Right forelimb (tissue), 1 donor: ENCODE measurements at places on chromosomes 1 and 21.
A peak's percentile ranks its signal among the peaks of the same experiment; 100 is the strongest.

DNA sequence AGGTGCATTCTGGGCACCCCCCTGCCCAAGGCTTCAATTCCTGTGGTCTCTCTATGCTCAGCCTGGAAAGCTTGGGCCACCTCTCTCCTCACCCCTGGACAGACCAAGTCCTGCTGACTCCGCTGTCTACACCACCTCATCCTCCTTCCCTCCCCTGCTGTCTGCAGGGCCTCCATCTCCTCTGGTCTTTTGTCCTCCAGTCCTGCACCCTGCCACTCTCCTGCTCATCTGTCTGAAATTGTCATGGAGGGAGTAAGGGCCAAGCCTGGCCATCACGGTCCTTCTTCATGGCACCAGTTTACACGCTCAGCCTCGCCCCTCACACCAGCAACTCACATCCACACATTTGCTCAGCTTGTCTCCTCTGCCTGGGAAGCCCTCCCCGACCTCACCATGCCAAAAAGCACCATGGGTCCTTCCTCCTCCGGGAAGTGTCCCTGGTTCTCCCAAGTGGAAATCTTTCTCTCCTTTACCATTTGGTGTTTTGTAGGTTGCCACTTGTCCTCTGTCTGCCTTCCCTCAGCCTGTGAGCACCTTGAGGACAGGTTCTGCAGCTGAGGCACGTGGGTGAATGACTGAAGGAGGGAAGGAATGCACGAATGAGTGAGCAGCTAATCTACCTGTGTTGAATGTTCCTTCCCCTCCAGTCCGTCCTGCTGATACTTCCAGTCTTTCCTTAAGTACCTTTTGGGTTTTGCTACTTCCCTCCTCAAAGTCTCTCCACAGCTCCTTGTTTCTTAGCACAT lies 2.1 kb upstream of the SLC2A1 start:
- no peak for DNase-seq

DNA sequence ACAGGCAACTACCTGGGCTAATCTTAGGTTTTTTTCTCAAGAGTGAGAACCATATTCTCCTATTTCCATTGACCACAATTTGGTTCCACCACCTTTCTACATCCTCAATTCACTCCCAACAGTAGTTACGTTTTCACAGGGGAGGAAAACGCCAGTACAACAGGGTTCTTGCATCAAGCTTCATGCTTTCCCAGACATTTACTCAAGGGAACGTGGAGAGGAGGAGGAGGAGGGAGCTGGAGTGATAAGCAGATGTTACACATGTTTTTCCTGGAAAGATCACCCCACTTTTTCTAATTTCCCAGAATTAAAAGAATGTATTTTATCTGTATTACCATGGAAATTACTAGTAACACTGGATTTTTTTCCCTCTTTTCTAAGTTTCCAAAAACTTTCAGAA lies 58.3 kb downstream of the RGS5 start:
- DNase-seq: no peak

- no peak for DNase-seq
Observed at GRCh38 chr1:51306950-51307349, 23.4 kb downstream of the TTC39A start.

DNA sequence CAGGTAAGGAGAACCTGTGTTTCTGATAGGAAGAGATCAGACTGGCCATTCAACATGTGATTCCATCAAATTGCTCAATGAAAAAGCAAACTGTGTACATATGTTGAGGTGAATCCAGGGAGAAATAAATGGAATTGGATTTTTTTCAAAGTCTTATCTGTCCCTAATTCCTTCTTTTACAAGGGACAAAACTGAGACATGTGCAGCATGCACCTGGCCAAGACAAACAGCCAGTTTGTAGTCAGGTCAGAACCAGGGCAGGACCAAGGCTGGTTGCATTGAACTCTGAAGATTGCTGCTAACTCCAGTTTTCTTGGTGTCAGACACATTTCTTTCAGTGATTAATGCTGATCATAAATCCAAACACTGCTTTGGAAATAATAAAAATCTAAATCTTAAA lies 69.6 kb upstream of the CCDC190 start:
- no peak for DNase-seq

GRCh38 chr1:26882696-26883463 lies 7.2 kb downstream of the GPN2 start:
- DNase-seq: no peak

DNA sequence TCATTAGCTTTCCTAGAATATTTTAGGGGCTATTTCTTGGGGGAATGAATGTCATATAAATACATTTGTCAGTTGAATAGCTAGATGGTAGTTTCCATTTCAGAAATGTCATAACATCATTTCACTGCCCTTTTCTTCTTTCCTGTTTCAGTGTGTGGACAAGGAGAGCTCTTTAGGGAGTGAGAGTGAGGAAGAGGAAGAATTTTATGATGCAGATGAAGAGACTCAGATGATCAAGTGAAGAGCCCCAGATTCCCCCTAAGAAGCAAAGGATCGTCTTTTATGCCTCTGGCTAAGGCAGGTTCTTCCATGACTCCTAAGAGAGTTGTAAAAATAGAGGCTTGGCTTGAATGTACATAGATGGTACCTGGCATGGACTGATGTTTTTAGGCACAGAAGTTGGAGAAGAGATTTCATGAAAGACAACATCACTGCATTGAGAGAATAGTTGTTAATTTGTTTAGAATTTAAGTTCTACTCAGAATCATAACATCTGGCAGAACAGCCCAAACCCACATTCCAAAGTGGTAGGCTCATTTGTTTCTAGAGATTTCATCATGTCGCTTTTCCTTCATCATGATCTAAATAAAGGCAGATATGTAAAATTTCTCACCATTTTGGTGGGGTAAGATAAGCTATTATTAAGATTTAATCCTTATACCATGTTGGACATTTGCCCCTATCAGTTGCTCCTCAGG lies 44.2 kb upstream of the MAB21L3 start:
- no peak for DNase-seq

DNA sequence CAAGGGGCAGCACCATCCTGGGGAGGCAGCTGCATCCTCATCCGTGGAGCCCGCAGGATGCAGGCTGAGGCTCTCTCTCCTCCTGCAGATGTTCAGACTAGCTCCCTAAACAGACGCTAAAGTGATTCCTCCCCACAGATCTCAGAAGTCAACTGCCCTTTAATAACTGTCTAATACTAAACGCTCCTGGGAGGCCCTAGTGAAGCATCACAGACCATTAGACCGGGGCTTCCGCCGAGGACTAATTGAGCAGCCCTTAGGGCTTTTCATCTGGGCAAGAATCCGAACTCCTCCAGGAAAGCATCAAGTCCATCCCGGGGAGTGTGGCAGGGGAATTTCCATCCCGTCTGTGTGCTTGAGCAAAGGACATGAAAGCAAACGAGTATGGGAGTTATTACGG lies 40.4 kb downstream of the PRDM16 start:
- no peak for DNase-seq

DNA sequence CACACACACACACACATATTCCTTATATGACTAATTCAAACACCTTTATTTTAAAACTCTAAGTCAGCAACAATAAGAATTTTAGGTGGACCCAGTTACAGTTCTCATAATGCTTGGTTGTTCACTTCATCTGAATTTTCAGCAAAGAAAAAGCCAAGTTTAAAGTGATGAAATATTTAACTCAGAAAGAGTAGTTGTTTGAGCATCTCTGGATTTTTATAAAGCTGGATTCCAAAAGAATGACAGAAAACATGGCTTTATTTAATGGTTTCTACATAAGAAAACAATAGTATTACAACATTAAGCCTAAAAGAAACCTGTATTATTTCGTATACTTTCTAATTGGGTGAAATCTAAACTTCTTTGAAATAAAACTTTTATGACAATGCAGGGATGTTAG lies 54.2 kb upstream of the ADAMTS5 start:
- DNase-seq: no peak

GRCh38 chr21:46095083-46095719 lies 2.7 kb upstream of the COL6A2 start:
- DNase-seq: no peak

DNA sequence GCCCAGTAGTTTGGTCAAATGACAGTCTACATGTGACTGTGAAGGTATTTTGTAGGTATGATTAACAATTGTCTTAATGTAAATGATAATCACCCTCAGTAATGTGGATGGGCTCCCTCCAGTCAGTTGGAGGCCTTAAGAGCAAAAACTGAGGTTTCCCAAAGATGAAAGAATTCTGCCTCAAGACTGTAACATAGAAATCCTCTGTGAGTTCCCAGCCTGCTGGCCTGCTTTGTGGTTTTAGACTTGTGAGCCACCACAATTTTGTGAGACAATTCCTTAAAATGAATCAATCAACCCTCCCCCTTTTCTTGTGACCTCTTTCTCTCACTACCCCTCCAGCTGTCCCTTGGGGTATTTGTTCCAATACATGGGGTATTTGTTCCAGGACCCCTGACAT lies 226.4 kb upstream of the DPYD start:
- DNase-seq: no peak

GRCh38 chr1:24385160-24385940 lies 28.2 kb downstream of the STPG1 start:
- DNase-seq: no peak

GRCh38 chr1:185578293-185578692 lies 155.9 kb upstream of the HMCN1 start:
- no peak for DNase-seq

DNA sequence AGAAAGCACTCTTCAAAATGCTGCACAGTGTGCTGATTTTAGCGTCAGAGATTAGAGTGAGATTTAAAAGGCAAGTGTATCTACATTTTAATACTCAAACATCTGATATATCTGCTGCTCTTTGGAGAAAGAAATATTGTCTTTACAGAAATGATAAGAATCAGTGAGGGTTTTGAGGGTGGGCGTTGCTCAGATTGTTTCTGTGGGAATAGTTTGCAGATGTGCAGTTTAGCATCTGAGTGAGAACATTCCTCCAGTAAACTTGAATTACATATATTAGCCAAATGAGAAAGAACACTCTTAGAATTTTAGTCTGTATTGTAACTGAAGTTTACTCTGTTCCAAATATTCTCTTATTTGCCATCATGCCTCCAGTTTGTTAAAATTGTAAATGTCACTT lies 549.2 kb downstream of the NEGR1 start:
- DNase-seq: no peak

GRCh38 chr1:25933479-25934365 lies 27.5 kb upstream of the STMN1 start:
- DNase-seq: no peak

GRCh38 chr1:17915511-17916197 lies 160.5 kb downstream of the ACTL8 start:
- no peak for DNase-seq

DNA sequence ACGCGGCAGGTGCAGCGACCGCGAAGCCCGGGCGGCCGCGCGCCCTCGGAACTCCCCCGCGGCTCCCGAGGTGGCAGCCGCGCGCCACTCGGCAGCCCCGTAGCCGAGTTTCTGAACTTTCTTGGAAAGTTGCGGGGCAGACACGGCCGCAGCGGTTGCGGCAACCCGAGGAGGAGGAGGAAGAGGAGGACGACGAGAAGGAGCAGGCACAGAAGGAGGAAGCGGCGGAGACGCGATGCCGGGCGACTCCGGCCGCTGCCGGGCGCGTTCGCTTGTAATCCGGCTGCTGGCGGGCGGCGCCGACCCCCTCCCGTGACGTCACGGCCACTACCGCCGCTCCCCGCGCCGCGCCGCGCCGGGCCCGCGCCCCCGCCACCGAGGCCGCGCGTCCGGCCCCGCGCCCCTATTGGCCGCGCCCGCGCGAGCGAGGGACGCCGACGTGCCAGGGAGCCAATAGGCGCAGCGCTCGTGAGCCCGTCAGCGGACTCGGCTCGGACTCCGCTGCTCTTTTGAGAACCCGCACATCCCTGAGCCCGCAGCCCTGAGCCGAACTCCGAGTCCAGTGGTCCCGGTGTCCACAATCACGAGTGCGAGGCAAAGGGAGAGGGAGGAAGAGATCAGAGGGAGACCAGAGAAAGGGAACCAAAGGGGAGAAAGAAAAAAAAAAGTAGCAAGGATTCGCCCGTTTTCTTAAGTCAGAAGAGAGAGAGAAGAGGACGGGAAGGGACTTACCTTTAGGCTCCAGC lies 736 bp upstream of the BARHL2 start:
- peak; percentile 60 for DNase-seq

DNA sequence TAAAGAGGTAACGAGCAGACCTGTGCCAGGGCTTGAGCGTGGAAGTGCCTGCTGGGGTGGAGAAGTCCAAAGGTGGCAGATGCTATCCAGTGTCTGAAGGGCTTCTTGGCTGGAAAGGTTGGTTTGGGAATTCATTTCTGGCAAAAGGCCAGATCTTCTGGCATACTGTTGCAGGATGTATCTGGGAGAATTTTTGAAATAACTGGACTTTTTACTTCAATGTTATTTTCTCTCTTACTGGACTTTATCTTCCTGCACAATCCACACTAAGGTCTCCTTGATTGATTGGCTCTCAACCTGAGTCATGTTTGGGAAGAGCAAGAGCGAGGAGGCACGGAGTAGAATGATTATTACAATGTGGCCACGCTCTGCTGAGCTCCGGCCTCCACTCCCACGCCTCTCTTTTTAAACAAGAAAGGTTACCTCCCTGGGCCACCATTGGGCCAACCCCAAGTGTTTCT lies 278.4 kb downstream of the TM2D1 start:
- no peak for DNase-seq

DNA sequence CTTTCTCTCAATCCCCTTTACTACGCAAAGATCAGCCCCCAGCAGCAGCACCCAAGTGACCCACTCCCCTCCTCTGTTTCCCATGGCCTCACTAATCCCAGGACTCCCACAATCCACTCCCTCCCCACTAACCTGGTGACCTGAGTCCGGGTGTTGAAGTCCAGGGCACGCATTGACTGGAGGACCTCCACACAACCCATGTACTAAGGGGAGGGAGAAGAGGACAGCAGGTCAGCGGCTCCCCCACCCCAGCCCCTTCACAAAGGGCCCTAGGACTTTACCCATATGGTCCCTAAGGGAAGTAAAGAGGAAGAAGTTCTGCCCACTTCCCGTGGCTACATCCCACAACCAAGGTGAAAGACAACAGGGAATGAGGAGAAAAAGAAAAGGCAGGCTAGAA lies 1.3 kb downstream of the SHC1 start:
- no peak for DNase-seq

GRCh38 chr1:150999926-151000325 lies 6.8 kb downstream of the MINDY1 start:
- no peak for DNase-seq

DNA sequence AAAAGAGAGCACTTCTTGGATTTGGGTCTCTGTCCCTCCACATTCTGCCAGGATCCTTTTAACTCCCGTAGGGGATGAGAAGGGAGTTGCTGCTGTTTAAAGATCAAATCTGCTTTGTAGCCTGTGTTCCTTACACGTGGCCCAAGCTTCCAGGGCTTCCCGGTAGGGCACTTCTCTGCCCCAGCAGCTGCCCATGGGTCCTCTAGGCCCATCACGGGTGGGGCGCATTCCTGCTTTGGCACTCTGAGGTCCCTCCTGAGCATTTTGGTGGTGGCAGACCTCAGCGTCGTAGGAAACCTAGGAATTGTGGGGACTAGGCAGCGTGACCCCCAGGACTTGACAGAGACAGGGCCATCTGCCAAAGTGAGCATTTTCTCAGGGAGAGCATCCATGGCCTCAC lies 420.3 kb upstream of the VAMP3 start:
- DNase-seq: no peak
